Fibroblast of gingiva (primary cell): ENCODE measurements at places on chromosomes 16 and 17.

GRCh38 chr16:345772-346171 is 6.8 kb downstream of the AXIN1 start:
- no peak for DNase-seq

DNA sequence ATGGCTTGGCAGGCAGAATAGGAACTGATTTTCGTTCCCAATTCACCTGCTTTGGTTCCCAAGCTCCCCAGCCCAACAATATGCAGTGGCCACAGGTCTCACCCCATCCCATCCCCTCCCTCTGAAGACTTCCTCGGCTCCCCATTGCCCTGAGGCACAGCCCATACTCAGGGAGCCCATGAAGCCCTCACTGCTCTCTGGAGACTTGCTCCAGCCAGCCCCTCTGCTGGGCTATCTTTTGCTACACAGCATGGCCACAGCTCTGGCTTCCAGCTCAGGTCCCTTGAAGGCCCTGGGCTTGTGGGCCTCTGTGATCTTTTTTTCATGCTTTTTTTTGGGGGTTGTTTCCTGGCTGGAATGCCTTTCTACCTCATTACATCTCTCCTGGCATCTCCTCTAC is 8.5 kb upstream of the RNF222 start:
- no peak for DNase-seq

GRCh38 chr16:65617421-65617820 is 495.6 kb upstream of the CDH11 start:
- DNase-seq: no peak

GRCh38 chr16:56732832-56733231 is 2.9 kb downstream of the NUP93 start:
- no peak for DNase-seq

- no peak for DNase-seq
These were observed 29.3 kb downstream of the FOXK2 start for GRCh38 chr17:82548681-82549303.

- DNase-seq: peak; percentile 9
These were observed 25.9 kb downstream of the MYH3 start for GRCh38 chr17:10631048-10631700.

- DNase-seq: no peak
These were observed 350.1 kb upstream of the KIF2B start for GRCh38 chr17:53472586-53472985.

DNA sequence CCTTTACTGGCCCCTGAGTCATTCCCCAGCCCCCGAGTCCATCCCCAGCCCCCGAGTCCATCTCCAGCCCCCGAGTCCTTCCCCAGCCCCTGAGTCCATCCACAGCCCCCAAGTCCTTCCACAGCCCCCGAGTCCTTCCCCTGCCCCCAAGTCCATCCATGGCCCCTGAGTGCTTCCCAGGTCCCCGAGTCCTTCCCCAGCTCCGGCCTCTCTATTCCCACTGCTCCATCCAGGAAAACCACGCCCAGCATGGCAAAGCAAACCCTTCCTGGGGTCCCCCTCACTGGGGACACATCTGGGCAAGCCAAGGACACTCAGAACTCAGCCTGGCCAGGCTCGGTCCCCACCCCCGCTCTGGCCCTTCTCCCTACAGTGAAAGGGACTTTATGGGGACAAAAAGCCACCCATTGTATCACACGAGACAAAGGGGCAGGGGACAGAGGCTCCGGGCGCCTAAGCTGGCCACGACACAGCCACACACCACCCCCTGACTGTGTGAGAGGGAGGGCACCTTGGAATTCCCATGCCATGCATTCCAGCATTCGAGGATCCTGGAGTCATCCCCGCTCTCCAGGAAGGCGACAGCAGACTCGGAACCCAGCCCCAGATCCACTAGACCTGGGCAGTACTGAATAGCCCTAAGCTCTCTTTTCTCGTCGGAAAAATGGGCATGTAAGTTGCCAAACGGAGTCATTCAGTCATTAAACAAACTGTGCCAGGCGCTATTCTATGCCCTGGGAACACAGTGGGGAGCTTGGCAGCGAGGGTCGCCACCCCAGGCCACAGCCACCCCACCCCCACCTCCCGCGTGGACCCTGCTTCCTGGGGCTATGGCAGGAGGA is 14.0 kb downstream of the PLLP start:
- no peak for DNase-seq

- DNase-seq: no peak
These were observed 414.1 kb upstream of the CDH8 start for GRCh38 chr16:62450291-62450690.

- peak; percentile 70 for DNase-seq
These were observed 922 bp upstream of the SLC2A4 start for GRCh38 chr17:7280519-7281073.

- no peak for DNase-seq
These were observed 137.9 kb downstream of the SOX9 start for GRCh38 chr17:72258711-72259110.

- no peak for DNase-seq
These were observed 12.7 kb downstream of the FCSK start for GRCh38 chr16:70467113-70467512.

GRCh38 chr17:72394531-72394930 is 273.7 kb downstream of the SOX9 start:
- no peak for DNase-seq

DNA sequence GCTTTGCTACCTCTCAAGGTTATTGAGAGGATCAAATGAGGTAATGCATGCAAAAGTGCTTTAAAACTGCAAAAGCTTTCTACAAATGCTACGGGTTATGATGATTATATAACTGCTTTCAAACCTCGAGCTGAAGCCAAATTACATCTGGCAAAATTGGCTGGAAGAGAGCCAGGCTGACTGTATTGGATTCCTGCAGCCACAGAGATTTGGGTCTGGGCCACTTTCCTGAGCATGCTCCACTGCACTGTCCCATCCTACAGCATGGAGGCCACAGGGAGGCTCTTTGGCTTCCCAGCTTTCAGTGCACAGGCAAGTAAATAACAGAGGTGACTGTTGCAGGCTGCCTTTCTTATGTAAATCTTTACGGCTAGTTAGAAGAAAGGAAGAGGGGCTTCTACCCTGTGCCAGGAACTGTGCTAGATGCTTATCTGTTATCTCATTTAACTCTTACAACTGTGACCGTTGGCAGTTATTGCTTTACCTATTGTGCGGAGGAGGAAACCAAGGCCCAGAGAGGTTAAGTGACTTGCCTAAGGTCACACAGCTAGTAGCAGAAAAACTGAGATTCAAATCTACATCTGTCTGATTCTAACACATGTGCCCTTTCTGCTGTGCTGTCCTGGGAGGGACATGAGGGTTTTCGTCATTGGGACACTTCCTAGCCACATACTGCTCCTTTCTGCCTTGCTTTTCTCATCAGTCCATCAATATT is 121.8 kb downstream of the SPACA3 start:
- DNase-seq: no peak

- DNase-seq: peak; percentile 34
These were observed 87.9 kb downstream of the OR1D5 start for GRCh38 chr17:2975469-2975958.

GRCh38 chr16:8355675-8356074 is 234.6 kb downstream of the TMEM114 start:
- DNase-seq: no peak

DNA sequence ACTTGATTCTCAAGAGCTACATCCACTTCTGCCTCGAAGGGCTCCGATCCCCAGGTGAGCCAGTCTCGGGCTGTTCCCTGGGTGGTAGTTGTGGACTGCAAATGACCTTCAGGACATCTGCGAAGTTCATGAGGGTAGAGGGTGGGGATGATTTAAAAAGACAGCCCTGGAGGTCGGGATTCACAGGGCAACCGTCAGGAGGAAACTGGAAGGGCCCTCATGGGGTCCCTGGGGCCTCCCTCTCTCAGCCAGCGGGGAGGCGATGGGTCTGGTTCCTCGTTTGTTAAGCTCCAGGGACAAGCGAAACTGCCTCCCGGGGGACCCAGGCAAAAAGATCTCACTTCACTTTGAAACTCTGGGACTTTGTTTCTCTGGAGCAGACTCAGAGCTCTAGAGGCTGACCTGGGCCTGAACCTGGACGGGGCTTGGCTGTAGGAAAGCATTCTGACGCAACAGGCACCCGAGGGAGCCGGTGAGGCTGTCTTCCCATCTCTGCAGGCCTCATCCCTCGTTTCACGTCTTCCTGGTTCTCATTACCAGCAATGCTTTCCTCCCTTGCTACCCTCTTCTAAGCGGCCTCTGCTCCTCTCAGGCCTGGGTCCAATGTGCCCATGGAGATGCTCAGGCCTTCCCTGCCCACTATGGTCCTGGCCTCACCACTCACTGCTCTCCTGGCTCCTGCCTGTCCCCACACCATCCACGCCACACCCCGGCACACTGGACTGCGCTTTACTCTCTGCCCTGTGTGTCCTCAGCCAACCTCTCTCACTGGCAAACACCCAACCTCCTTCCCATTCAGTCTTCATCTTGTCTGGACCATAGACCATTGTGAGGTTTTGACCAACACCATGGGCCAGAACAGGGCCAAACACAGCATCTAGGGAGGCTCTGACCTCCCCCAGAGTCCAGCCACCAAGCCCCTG is 214.2 kb upstream of the TNRC6C start:
- DNase-seq: no peak

- peak; percentile 71 for DNase-seq
These were observed 224.7 kb upstream of the IRX3 start for GRCh38 chr16:54511222-54511731.

GRCh38 chr17:79866791-79867518 is 27.7 kb upstream of the CBX4 start:
- DNase-seq: no peak

DNA sequence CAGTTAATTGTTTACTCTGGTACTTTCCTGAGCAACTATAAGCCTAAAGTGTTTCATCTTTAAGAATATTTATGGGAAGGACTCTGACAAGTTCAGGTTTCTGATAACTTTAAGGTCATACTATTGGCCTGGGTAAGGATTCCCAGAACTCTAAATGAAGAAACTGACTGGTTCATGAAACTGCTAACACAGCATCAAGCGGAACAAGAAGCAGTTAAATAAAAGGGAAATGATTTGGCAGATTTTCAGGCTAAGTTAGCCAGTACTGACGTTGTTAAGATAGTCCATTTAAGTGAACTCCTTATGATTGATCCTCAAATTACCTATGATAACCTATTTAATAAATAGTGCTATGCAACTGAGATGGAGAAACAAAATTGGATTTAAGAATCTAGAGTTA is 101.6 kb upstream of the CES5A start:
- no peak for DNase-seq

DNA sequence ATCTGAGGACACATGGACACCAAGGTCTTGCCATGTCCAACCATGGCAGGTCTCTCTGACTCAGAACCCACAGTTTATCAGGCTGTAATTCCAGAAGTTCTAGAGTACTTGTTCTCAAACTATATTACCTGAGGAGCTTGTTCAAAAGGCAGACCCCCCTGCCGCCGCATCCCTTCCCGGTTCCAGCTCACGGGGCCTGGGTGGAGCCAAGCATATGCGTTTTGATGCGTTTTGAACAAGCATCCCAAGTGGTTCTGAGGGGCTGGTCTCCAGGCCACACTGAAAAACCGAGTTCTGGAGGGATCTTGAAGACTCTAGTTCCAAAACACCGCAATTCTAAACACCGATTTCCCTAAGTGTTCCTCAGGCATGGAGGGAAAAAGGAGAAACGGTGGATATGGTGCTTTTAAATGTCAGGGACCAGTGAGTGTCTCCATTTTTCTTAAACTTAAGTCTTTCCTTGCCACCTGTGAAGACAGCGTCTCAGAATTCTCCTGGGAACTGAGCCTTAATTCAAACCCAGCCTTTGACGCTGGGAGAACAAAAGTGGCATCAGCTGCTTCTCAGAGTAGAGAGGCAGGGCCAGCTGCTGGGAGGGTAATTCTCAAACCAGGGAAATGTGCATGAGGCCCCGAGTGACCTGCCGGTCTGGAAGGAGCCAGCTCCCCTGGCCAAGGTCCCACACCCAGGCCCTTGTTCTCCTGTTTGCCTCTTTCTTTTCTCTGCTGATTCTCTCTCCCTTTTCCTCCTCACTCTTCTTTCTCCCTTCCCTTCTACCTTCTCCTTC is 84.4 kb upstream of the PLCG2 start:
- no peak for DNase-seq

- DNase-seq: no peak
These were observed 5.5 kb downstream of the FOXC2 start for GRCh38 chr16:86572041-86572521.
